ENCODE measurements at places on chromosomes 6 and 20.

GRCh38 chr20:13274275-13274861 is 53.3 kb downstream of the ISM1 start:
- DNase-seq: no peak

DNA sequence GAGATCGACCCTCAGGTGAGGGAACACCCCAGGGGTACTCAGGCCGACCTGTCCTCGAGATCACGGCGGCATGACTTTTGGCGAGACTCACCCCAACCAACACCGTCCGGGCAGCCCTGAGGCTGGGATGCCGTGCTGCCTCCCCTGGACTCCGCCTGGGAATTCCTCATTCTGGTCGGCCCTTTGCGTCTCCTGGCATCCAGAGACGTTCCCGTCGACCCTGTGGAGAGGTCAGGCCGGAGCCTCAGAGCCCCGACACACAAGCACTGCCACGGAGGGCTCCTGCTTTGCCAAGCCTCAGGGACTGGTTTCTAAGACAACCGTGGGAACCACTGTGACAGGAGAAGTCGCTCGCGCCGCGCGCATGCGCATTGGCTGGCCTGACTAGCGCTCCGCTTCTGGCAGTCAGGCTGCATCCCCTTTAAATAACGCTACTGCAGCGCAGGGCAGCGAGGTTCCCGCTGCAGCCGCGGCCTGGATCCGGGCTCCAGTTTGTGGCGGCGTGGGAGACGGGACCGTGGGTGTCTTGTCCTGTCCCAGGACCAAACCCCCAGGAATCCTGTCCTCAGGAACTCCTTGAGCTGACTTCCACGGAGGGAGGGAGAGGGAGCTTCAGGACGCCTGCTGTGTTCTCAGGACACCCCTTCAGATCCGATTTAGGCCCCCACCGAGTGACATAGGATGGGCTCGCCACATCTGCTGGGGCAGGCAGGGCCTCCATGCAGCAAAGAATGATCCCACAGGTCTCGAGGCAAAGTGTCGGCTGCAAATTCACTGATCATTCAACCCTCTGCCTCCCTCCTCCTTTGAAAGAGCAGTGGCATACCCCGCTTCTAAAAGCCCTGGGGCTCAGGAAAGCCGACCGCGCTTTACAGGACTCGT is 163.2 kb upstream of the ZNF337 start:
- DNase-seq: peak; percentile 30

DNA sequence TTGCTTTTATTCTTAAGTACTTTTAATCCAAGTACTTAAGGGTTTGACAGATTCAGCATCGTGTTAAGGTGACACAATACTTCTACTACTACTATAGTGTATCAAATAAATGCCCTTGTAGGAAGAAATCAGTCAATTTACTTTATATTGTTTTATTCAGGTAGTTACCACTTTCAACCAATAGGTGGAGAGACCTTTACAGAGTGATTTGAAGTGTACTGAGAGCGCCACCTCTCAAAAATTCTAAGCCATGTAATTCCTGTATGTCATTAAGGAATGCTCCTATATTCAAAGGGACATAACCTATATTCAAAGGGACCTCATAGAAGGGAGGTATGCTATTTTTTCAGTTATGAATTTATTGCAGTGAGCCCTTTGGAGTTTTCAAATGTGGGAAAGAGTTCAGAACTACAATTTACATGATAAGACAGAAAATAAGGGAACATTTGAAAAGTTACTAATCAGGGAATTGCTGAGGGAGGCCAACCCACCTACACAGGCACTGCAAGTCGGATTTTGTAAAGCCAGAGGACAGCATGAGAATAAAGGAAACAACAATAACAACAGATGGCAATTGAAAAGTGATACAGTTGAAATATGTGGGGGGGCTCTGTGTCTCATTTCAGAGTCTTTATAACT is 955.6 kb downstream of the TBC1D32 start:
- DNase-seq: peak; percentile 29

DNA sequence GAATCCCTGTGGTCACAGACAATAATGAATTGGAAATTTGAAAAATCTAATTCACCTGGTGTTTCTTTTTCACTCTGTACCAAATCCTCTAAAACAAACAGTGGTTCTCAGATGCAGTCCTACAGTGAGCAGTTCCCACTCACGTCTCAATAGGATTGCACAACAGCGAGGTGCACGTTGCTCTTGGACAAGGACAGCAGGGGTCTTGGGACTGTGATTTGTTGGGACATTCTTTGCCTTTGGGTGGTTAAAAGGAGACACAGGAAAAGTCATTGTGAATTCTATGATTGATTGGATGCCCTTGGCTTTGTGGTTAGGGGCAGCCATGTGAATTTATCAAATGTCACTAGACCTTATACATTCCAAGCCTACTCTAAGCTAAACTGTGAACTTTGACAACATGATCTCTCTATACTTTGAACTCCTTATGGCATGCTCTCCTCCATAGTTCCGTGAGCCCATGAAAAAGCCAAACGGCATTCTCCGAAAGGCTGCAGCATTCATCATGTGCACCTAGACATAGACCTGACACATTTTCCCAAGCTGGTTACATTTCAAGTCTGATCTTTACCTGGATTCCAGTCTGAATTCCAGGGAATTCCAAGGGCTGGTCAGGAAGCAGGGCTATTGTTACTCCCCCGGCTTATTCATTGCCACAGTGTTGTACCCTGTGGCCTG is 647 bp downstream of the UNC93A start:
- DNase-seq: no peak

DNA sequence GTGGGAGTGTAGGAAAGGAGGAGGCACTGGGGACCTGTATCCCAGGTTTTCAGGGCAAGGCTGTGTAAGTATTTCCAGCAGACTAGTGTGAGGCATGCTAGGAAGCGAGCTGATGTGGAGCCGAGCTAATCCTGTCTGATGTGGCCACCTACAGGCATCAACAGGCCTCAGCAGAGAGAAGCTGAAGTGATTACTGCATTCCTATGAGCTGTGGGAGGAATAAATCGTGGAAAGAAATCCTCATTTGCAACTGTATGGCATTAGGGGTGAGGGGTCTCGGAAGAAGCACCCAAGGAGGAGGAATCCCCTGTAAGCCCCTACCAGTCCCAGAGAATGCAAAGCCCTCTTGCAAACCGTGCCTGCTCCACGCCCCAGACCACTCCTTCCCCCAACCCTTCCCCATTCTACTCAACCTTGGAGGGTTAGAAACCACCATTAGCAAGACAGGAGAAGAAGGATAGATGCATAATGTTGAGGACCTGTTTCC is 41.6 kb downstream of the C6orf15 start:
- DNase-seq: peak; percentile 19

- no peak for DNase-seq
These were observed 171.8 kb upstream of the BMP2 start for GRCh38 chr20:6595704-6596103.

DNA sequence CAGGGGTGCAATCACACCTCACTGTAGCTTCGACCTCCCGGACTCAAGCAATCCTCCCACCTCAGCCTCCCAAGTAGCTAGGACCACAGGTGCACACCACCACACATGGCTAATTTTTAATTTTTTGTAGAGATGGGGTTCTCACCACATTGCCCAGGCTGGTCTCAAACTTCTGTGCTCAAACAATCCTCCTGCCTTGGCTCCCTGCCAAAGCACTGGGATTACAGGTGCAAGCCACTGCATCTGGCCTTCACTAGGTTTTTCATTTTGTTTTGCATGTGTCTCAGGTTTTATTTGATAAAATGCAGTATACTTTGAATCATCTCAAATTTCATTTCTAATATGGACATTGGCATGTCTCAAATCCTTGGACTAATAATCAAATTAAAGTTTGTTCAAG is 98.7 kb downstream of the SLC16A10 start:
- no peak for DNase-seq

- DNase-seq: no peak
These were observed 35.8 kb downstream of the CDH22 start for GRCh38 chr20:46272389-46273047.

- no peak for DNase-seq
These were observed 9.5 kb downstream of the MBOAT1 start for GRCh38 chr6:20202699-20203302.

GRCh38 chr20:39036011-39036410 is 73.9 kb downstream of the DHX35 start:
- DNase-seq: no peak

DNA sequence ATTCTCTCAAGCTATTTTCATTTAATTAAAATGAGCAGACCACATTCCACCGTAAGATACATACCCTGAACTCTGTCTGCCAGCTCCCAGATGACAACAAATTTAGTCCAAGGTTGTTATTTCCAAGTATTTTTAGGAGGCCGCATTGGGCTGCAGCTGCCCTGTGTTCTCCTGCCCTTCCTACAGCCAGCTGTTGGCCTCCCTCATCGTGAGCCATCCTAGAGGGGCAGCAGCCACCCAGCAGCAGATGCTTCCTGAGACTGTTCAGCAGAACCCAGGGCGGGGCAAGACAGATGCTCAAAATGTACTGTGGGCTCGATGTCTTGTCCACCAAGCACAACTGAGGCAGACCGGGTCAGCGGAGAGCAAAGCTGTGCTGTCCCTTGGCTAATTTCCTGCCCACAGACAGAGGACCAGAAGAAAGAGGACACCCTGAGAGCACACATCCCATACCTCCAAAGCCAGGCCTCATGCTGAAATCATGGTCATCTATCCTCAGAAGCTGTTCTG is 16.4 kb downstream of the GABRR1 start:
- no peak for DNase-seq

DNA sequence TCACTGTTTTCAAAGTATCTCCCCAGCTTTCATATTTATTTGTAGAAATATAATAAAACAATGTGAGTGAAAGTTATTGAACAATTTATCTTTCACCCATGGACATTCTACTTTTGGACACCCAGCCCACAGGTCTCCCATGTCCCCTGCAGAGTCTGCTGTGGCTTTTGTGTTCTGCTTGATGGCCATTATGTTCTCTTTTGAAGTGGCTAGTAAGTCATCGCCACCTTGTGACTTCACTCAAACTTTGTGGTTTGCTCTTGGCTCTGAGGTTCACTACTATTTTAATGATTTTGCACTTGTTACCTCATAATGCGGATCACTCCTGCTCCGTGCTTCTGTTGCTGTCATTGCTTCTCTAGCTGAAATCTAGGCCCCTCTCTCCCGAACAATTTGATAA is 10.2 kb upstream of the DEFB113 start:
- no peak for DNase-seq

GRCh38 chr6:108133594-108134179 is 32.1 kb upstream of the NR2E1 start:
- no peak for DNase-seq

- DNase-seq: no peak
These were observed 24.0 kb downstream of the RNF146 start for GRCh38 chr6:127290391-127291265.

DNA sequence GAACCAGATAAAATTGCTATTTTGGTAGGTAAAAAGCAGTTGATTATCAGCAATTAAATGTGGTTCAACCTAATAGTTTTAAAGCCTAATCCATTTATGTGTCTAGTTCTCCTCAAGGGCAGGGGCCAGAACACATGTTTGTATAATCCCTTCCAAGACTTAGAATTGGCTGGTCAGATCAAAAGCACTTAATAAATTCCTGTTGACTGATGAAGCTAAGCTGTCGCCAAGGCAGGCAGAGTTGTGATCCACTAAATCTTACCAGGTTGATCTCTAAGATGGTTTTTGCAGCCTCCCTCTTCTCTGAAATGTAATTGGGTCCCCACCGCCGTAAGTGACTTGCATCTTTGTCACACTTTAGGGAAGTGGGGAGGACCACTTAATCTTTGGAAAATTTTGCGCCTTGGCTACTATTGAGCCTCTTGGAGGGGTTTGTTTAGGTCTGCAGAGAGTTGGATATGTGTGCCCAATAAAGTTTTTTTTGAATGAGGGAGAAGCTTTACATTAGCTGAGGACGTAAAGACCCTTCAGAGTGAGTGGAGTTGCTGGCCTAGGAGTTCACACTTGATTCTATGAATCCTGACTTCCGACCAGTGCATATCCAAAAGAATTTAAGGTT is 65.9 kb downstream of the PHF20 start:
- DNase-seq: no peak

DNA sequence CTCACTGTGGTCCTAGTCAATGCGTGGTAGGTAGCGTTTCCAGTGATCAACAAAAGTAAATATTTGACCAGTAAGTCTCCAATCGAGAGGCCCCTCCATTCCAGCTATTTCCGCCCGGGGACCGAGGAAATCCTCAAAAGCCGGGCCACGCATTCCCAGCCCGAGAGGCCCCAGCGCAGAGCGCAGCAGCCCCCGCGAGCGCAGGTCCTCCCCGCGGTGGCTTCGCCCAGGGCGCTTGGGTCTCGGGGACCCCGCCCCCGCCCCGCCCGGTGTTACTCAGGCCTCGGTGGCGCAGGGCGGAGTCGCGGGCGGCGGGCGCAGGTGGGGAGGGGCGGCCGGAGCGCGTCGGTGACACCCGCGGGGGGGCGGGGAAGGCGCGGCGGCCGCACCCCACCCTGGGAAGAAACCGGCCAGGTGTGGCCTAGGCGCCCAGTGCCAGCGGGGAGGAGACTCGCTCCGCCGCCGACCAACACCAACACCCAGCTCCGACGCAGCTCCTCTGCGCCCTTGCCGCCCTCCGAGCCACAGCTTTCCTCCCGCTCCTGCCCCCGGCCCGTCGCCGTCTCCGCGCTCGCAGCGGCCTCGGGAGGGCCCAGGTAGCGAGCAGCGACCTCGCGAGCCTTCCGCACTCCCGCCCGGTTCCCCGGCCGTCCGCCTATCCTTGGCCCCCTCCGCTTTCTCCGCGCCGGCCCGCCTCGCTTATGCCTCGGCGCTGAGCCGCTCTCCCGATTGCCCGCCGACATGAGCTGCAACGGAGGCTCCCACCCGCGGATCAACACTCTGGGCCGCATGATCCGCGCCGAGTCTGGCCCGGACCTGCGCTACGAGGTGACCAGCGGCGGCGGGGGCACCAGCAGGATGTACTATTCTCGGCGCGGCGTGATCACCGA is at the start of gene DSP:
TSS of gene DSP (plus strand) at position 497 of the 890 bp plus-strand sequence. CDS start at position 742, 245 bp downstream.
- DNase-seq: no peak

DNA sequence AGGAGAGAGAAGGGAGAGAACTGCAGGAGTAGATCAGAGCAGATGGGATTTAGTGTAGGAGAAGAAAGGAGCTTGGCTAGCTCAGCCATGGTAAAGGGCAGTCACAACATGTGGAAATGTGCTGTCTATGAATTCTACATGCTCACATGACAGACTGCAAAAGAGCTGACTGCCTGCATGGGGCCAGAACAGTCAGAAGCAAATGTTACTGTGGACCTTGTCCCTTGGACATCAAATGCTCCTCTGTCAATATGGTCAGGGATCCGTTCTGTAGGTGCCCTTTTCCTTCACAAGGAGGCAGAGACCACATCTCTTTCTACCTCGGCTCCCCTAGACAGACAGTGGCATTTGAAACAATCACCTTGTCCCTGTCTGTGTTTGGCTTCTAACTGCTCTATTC is 46.6 kb upstream of the HIVEP1 start:
- DNase-seq: no peak

DNA sequence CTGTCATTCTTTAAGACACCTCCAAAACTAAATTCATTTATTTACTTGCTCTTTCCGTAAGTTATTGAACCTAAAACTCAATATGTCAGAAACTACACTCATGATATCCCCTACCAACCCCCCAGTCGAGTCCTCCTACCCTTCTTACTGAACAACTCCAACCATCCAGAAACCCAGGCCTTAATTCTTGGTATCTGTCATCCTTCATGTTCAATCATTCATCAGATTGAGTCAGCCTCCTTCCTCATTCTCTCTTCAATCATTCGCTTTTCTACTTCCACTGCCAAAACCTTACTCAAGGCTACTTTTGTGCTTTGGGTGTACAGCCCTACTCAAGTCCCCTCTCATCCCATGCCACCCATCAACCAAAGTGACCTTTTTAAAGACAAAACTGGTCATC is 95.7 kb downstream of the SMLR1 start:
- no peak for DNase-seq

GRCh38 chr6:7787137-7787608 is 61.3 kb downstream of the BMP6 start:
- DNase-seq: no peak

GRCh38 chr6:24584382-24584720 is 61.6 kb downstream of the KIAA0319 start:
- DNase-seq: no peak
